ENCODE measurements at places on chromosomes 11 and 22.

DNA sequence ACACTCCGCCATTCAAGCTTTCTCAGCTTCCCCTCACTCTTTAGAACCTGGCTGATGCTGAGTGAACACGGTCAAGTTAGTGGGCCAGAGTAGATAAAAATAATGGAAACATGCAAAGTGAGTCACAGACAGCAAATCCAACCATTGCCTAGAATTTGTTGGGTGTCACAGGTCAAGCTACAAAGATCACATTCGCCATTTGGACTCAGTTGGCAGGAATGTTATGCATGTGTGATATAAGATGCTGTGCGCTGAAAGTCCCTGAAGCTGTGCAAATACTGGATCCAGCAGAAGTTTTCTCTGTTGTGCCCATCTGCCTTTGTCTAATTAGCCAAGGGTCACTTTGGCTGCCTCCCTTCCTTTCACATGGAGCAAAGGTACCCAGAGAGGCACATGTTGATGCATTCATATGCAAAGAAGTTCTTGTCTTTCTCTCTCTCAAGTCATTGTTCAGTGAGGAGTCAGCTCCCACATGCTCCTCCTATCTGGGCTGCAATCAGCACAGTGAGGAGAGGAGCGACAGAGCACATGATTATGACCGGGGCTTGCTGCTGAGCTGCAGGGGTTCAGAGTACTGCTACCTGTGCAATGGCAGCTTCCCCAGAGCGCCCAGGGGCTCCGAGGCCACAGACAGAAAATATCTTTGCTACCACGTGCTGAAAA, 39.7 kb downstream of the FLI1 start:
- peak; percentile 39 for DNase-seq

DNA sequence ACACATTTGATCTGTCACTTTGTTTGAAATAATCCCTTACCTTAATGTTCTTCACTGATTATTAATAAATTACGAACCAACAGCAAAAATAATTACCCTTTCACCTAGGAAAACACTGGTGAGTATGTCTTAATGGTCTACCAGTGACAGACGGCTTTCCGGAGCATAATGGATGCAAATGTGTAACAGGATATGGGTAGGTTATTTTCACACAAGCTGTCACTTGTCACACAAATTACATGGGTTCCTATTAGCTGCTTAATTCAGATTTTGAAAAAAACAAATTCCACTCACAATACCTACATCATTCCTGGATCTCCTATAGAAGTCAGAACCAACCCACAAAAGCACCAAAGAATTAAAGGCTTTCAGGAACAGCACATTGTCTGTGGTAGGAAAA, 127.9 kb downstream of the WT1 start:
- no peak for DNase-seq

- DNase-seq, result no peak
These were observed 14.0 kb upstream of the CHKA start for GRCh38 chr11:68135161-68135560.

DNA sequence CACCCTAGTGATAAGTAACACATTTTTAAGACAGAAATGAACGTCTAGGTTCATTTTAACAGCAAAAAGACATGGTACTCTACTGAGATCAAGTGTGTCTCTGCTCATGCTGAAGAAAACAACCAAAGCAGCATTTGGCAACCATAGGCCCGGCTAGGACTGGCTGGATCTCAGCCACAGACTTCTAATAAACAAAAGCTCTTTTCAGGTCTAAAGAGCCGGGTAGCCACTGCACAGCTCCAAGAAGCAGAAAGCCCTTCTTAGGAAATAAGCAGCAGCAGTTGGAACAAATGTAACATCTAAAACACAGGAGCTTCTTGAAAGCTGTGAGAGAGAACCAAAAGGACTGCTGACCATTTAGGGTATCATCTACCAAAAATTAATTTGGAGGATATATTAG, 37.6 kb downstream of the PITPNB start:
- peak; percentile 73 for DNase-seq

DNA sequence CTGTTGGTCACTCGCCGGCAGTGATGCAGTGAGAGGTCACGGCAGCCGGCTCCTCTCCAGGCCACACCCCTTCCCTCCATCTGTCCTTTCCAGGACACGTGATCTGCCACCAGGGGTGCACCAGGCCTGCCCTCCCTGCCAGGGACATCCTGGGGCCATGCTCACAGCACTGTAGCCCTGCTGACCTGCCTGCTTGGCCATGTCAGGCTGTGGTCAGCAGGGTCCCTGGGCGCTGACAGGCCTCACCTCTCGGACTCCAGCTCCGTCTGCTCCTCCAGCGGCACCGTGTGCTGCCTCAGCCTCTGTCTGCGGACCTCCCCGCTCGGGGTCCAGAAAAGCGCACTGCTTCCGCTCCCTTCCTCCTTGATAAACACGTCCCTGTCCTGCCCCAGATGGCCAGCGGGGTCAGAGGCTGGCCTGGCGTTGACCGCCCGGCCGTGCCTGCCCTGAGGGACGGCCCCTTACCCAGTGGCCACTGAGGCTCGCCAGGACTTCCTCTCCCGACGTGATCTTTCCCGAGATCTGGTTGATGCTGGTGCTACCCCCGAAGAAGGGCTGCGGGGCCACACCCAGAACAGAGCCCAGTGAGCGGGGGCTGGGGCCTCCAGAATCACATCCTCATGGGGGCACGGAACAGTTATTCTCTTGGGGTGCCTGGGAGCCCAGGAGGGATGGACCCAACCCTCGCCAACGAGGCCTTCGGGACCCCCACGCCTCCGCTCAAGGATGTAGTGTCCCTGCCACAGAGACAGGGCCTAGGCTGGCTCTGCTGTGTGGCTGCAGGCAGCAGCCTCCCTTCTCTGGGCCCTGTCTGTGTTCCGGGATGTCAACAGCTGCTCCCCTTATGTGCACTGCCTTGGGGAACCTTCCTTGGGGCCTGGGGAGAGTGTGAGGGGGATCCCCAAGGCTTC, 36.3 kb upstream of the CARS1 start:
- DNase-seq, result no peak

- no peak for DNase-seq
These were observed 703.7 kb downstream of the DLG2 start for GRCh38 chr11:84923489-84923888.

DNA sequence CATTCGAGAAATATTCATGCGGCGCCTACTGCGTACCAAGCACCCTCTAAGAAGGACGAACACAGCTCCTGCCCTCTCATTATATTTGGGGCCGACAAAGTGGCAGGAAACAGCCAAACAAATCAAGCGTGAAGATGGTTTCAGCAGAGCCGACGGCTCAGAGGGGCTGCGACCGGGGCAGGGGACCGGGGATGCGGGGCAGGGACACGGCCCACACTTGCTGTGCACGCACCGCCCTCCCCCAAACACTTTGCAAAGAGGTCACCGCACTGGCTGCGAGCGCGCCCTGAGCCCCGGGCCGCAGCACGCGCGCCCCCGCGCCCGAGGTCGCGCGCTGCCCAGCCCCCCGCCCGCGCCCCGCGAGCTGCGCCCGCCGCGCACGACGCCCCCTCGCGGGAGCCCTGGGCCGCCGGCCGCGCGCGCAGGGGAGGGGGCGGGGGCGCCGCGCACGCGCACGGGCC, 255 bp upstream of the SYNGR1 start:
- no peak for DNase-seq

DNA sequence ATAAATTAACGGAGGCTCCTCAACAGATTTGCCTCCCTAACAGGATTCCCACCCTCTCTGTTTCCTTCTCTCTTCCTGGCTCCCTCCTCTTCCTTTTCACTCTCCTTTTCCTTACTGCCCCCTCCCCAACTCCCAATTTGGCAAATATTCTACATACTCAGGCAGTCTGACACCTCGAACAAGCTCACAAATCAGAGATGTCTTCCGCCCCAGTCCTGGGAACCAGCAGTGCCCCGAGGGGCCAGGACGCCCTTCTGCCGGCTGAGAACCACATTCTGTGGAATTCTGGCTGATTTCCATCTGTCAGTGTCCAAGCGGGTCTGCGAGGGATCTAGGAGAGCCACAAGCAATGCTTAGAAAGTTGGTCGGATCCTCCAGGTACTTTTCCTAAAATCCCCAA, 94.0 kb downstream of the NTM start:
- DNase-seq, result no peak

DNA sequence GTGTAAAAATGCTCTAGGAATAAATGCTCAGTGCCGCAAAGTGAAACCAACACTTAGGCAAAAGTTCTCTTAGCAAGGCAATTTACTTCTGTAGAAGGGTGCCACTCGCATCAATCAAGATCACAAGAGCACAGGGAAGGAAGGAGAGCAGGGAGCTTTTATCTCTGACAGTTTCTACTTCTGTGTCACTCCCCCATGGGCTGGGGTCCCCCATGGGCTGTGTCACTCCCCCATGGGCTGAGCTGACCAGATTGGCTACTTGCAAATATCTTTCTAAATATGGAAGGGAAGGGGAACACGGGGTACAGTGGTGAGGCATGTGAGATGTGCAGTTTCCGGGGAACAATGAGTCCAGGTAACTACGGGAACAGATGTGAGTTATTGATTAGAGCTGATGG, 397 bp downstream of the OR52N2 start:
- peak; percentile 3 for DNase-seq

DNA sequence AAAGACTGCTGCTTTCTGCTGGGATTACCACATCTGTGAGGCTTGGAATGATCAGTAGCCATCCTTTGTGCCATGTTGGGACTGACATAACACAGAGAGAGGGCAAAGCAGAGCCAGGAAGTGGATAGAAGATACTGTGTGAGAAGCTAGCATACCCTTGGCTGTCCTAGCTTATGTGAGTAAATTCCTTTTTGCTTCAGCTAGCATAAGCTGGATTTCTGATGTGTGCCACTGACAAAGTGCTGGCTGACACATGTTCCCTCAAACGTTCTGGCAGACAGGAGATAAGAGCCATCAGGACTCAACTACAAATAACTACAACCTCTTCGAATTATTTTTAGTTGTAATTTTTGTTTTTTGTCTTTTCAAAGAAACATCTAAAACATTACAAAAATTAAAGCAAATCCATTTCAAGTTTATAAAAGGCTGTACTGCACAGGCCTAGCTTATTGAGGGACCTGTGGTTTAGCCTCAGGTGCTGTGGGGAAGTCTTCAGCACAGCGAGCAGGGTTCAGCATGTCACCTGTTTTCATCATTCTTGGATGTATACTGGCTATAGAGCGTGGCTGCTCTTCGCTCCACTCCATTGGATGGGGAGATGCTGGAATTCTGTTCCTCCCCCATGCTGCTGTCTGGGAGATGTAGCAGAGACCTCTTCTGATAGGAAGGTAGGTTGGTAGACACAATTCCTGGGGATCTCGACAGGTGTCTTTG, 120.9 kb downstream of the SWAP70 start:
- peak; percentile 45 for DNase-seq

GRCh38 chr11:6437993-6438392, 2.8 kb downstream of the HPX start:
- DNase-seq, result no peak

GRCh38 chr11:120622189-120622875, 110.8 kb downstream of the GRIK4 start:
- DNase-seq, result no peak

- no peak for DNase-seq
These were observed 7.9 kb downstream of the GRAP2 start for GRCh38 chr22:39908737-39909136.

- no peak for DNase-seq
These were observed 761.1 kb downstream of the BRD1 start for GRCh38 chr22:49066619-49067018.

- peak; percentile 65 for DNase-seq
These were observed 96.3 kb upstream of the RAB1B start for GRCh38 chr11:66172146-66172545.

DNA sequence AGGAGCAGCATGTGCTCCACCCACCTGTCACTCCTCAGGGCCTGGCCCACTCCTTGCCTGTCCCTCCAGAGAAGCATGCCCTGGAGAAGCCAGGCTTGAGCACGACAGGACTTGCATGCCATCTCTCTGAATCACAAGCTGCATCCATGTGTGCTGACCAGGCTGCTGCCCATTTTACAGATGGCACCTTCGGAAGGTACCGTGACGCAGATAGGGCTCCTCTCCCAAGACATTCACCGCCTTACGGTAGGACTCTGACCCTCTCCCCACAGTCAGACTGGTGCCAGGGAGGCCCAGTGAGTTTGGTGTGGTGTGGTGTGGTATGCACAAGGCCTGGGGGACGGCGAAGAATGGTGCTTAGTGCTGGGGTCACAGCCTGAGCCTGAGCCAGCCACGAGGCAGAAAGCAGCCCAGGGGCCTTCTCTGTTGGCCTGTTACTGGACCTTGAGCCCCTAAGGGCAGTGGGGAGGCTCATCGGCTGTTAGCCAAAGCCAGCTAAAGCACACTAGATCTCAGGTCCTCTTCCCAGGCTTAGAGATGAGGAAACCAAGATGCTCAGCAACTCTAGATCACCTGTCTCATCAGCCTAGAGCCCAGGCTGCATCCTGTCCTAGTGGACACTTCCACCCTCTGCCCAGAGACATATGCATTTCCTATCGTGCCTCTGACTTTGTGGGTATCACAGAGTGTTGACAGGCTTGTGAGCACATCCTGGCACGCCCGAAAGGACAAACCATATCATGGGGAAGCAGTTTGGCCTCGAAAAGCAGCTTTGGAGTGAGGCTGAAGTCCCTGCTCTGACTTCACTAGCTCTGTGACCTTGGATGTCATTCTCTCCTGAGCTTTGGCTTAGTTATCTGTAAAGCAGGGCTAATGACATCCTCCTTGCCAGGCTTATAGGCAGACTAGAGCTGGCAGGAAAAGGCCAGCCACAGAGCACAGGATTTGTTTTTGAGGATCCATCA, 17.8 kb downstream of the CYB5R2 start:
- DNase-seq, result no peak

GRCh38 chr11:74397501-74398243, 561 bp downstream of the PGM2L1 start:
- peak; percentile 14 for DNase-seq

- no peak for DNase-seq
These were observed 4.8 kb upstream of the EMID1 start for GRCh38 chr22:29200901-29201300.

DNA sequence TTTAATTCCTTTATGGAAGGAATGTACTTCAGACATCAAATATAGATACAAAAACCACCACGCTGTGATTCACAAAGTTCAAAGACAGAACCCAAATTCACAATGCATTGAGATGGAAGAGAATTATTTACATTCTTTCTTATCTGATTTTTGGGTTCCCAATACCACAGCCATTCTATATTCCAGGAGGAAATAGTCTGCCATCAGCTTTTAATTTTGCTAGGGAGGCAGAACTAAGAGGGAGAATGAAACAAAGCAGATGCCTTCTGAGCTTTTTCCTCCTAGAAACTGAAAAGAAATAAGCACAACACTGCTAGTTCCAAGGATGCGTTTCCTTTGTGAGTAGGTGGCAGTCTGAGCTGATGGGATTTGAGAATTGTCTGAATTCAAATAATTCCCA, 283.0 kb upstream of the NARS2 start:
- DNase-seq, result peak; percentile 44

- no peak for DNase-seq
These were observed 187.0 kb upstream of the ISX start for GRCh38 chr22:34879001-34879400.

Data from fibroblast of villous mesenchyme (primary cell).